ENCODE measurements at places on chromosomes 12 and 14. TPM values are rescaled to one million over a fixed set of nuclear protein-coding genes. Genes with fewer than 3 reads are reported as not detected.

JPH4 gene
- 50.1 TPM for total RNA-seq

ZDHHC22 gene
- 14.7 TPM for total RNA-seq

DAO gene
- not detected for total RNA-seq

MOAP1 gene
- 59.5 TPM for total RNA-seq

GPR137C gene
- total RNA-seq = 33.2 TPM

OR4E2 gene
- not detected for total RNA-seq

SLC10A1 gene
- total RNA-seq = not detected
